HFFc6 (cell line): ENCODE measurements at places on chromosomes 7 and 10. TPM values are rescaled to one million over a fixed set of nuclear protein-coding genes. Genes with fewer than 3 reads are reported as not detected.

Gene PON1
- not detected in 3 replicates for total RNA-seq

Gene CFAP70
- total RNA-seq, result 0.05 to 0.45 TPM (median 0.43 TPM) in 3 replicates

Gene SMO
- 0.24 to 0.70 TPM (median 0.44 TPM) in 3 replicates for total RNA-seq

Gene AP1S1
- 156 to 176 TPM (median 169 TPM) in 3 replicates for total RNA-seq

DNA sequence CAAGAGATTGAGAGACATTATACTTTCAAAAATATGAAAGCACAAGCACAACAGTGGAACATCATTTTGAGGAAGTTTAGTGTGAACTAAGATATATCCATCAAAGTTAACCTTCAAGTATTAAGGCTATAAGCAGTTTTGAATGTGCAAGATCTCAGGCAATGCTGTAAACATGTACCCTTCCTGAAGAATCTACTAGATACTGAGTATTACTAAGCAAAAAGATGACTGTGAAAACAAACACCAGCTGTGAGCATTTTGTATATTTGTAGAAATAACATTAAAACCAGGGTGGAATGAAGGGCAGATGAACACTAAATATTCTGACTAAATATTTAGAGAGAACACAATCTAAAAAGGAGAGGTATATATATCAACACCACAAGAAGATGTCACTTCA is 41.3 kb upstream of the ADRA2A start:
- DNase-seq, result peak; percentile 8

DNA sequence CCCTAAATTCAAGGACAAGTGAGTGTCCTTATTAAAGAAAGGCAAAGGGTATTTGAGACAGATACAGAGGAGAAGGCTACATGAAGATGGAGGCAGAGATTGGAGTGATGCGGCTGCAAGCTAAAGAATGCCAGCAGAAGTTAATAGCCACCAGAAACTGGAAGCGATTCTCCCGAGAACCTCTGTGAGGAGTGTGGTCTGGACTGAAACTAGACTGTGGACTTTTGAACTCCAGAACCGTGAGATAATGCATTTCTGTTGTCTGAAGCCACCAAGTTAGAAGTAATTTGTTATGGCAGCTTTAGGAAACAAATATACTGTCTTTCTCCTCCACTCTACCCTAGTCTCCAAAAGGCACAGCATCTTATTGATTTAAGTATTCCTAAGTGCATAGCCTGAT is 80.3 kb upstream of the CREB5 start:
- DNase-seq, result no peak

- no peak for DNase-seq
These were observed 1.7 kb downstream of the ESYT2 start for GRCh38 chr7:158827411-158828132.

- no peak for DNase-seq
These were observed 83.5 kb downstream of the ZMYND11 start for GRCh38 chr10:218798-219197.

- DNase-seq, result no peak
These were observed 20.4 kb downstream of the DNAJB12 start for GRCh38 chr10:72334196-72334824.

DNA sequence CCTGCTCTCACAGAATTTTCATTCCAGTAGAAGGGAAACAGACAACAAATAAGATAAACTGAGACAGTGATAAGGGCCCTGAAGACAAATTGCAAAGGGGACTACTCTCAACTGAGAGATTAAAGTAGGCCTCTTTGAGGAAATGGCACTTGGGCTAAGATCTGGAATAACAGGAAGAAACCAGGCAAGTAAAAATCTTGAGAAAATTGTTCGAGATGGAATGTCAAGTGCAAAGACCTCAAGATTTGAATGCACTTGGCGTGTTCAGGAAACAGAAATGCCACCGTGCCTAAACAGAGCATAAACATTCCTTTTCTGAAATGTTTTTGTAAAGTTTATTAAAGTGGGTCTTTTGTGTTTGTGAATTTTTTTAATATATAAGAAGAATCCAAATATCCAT is 10.7 kb downstream of the ARMH3 start:
- no peak for DNase-seq

- no peak for DNase-seq
These were observed 104.9 kb upstream of the MBL2 start for GRCh38 chr10:52877451-52877850.

GRCh38 chr7:99928994-99929729 is at the start of gene GJC3:
TSS of gene GJC3 (minus strand) at chr7:99929620. CDS start at chr7:99929620, 0 bp downstream.
- peak; percentile 66 for DNase-seq

- DNase-seq, result no peak
These were observed 825.8 kb upstream of the POM121L12 start for GRCh38 chr7:52209614-52210013.

- no peak for DNase-seq
These were observed 32.0 kb downstream of the SNX8 start for GRCh38 chr7:2282185-2282751.

DNA sequence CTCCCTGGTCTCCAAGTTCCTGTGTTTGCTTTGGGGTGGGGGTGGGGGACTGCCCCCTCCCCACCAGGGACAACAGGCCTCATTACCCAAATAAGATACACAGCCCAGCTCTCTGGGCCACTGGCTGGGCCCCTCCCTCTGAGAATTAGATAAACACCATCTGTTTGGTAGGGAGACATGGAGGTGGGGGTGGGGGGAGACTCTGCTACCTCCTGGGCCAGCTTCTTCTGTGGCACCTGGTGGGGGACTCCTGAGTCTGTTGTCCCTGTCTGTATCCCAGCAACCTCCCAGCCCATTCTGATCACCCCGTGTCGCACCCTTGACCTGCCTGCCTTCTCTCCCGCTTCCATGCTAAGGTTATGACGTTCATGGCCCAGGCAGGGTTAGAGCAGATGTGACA is 5.8 kb downstream of the MLXIPL start:
- DNase-seq, result no peak

- peak; percentile 35 for DNase-seq
These were observed 14.2 kb upstream of the SYPL1 start for GRCh38 chr7:106126170-106126938.

DNA sequence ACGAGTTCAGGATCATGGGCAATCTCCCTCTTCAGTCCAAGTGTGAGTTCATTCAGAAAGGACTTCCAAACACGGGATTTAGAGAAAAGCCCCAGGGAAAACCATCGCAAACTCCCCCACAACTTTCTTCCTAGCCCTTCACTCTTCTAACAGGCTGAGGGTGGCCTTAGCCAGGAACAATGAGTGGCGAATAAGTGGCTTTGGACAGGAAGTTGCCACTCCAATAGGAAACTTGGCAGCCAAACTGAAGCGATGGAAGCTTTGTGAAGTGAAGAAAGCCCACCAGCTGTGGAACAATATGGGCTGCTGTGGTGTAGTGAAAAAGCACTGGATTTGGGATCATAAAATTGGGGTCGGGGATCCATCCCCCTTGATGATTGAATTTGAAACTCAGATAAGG is 193.2 kb downstream of the TEX36 start:
- DNase-seq, result no peak

DNA sequence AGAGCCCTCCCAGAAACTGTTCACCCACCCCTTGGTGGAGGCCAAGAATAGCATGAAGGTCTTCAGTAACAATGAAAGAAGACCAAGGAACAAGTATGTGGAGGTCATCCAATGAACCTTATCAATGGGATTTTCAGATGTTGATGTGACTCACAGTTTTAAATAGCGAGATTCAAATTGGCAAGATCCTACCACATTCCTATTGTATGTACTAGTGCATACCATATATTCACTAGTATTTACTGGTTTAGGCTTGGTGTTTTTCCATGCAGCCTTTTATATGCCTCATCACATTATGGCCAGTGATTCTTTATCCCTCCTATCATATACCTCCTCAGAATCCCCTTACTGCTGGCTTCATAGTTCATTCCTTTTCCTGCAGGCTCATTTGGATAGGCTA is 54.4 kb downstream of the ITGB8 start:
- peak; percentile 8 for DNase-seq
